ENCODE measurements at places on chromosomes 2 and 18.
A peak's percentile ranks its signal among the peaks of the same experiment; 100 is the strongest.

- peak; percentile 44 for DNase-seq
These were observed 77.6 kb downstream of the ASB1 start for GRCh38 chr2:238504181-238504931.

GRCh38 chr18:58417752-58418151, 211.1 kb downstream of the ALPK2 start:
- DNase-seq, result no peak

DNA sequence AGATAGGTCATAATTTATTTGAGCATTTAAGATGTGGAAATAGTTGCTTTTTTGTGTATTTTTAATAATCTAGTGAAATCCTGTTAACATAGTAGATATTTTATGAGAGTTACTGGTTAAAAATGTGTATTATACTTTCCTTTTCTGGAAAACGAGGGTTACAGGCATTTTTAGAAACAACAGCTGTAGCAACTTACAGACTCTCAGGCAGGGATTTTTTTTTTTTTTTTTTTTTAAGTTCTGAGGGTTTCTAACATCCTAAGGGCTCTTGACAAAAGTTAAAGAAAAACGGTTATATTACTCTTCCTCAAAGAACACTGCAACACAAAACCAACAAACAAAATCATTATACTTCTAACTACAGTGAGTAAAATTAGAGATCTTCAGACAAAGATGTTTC, 205.9 kb downstream of the ACKR3 start:
- no peak for DNase-seq

GRCh38 chr2:54572262-54572635, 116.1 kb downstream of the SPTBN1 start:
- no peak for DNase-seq

Data from right forelimb (tissue), 1 donor.